NCI-H2081 (cell line): ENCODE measurements at places on chromosomes 3 and 15.

- no peak for DNase-seq
These were observed 95.7 kb downstream of the NSUN3 start for GRCh38 chr3:94158512-94158911.

DNA sequence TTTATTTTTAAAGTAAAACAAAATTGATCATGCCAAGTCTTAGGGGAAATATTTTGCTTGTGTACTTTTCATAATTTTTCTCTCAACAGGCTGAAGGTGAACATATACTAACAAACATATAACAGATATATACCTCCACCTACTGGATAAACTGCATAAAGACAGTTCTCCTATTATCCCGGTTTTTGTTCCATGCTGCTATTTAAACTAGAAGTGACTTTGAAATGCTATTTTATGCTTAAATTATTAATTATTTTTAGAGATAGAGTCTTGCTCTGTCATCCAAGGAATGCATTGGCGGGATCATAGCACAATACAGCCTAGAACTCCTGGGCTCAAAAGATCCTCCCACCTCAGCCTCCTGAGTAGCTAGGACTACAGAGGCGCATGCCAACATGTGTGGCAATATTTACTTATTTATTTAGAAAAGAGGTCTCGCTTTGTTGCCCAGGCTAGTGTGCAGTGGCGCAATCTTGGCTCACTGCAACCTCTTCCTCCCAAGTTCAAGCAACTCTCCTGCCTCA, 49.8 kb downstream of the ST3GAL6 start:
- DNase-seq: peak; percentile 5

GRCh38 chr3:153749070-153749610, 372.1 kb upstream of the ARHGEF26 start:
- no peak for DNase-seq

DNA sequence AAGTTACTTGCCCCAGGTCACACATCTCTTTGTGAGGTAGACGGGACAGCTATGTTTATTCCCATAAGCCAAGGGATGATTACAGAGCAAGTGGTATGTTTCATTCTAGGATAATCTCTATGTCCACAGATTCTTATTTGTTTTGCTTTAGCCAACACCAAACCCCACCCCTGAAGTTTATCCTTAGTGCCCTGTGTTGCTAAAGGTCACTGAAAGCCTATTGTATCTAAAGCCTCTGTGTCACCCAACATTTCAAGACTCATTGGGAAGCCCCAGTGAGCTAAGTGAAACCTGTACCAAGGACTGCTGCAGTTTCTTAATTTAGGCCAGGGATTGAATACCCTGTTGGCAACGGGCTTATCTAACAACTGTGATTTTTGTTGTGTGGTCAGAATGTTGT, 135.6 kb downstream of the ADAMTS9 start:
- DNase-seq: no peak

DNA sequence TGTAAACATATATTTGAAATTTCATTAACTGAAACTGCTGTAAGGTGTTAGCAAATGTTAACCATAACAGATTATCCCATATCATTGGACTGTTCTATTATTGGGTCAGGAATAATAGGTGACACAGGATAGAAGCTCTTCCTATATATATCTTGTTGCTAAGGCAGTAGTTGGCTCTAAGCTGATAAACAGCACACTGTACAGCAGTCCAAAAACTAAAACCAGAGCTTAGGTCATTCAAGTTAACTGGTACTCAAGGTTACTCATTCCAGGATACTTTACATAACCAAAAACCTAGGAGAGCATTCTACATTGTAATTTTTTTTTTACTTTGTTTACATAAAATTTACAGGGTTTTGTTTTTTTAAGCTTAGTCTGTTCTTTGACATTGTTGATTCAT, 8.9 kb downstream of the DNAJC19 start:
- DNase-seq: no peak

- DNase-seq: no peak
These were observed 11.3 kb upstream of the P2RY12 start for GRCh38 chr3:151395806-151396205.

GRCh38 chr3:168295027-168295426, 199.3 kb upstream of the GOLIM4 start:
- DNase-seq: no peak

- no peak for DNase-seq
These were observed 108.5 kb upstream of the NR2E3 start for GRCh38 chr15:71701808-71702207.

DNA sequence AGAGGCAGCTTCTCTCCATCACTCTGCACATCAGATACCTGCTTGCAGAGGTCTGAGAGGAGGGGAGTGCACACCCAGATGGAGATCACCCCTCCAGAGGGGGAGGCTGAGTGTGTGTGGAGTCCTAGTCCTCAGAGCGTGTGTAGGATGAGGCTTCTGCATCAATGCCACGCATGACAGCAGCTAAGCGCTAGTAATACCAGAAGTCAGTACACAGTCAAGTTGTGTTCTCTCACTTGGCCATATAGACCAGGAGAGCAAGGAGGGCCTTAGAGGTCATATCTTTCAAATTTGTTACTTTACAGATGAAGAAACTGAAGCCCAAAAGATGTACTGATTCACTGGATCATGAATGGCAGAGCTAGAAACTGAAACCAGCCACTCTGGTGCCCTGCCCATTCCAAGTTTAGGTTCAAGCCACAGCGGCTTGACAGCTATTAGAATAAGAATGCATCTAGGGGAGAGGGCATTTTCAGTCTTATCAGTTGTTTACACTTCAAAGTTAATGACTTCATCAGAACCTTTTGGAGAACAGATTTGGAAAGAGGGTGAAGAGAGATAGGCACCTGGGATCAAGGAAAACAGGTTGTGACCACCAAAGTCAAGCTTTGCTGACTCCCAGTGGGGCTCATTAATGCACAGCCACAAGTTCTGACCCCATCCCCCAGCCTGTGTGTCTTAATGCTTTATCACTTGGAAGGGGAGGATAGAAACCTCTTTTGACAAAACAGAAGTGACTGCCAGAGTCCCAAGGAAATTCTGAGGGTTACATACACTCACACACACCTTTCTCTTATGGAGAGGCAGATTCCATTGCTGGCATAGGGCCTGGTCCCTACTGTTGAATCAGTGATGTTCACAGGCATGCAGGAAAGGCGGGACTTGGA, 310.3 kb downstream of the CHST2 start:
- DNase-seq: no peak

DNA sequence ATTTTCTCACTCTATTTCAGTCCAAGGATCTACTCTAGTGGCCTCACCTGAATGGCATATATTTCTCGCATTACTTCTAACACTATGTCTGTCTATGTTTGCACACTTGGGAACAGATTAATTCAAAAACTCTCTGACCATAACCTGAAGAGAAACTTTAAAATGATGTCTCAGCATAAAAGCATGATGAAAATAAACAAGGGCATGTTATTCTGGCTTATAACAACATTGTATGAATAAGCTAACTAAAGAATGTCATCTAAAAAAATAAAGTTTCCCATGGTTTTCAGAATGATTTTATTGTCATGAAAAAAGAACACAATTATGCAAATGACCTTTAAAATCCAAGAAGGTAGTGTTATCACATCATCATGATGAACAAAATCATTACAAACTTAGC, 85.5 kb upstream of the ROBO2 start:
- no peak for DNase-seq

- DNase-seq: no peak
These were observed 258.5 kb downstream of the PTPRG start for GRCh38 chr3:61819861-61820260.

DNA sequence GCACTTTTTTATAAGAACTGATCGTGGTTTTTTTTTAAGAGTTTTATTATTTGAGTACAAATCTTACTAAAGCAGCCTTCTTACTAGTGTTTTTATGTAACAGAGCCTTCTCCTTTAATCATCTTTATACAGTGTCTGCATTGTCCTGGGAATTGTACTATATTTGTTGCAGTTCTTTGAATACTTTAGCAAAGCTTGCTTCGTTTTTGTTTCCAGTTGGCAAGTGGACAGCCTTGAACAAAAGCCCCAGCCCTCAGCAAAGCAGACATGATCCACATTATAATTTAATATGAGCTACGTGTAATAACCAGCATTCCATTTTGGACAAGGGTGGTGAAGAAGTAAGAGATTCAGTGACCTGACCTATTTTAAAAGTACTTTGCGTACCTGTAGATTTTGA, 112.2 kb upstream of the FLNB start:
- DNase-seq: no peak

DNA sequence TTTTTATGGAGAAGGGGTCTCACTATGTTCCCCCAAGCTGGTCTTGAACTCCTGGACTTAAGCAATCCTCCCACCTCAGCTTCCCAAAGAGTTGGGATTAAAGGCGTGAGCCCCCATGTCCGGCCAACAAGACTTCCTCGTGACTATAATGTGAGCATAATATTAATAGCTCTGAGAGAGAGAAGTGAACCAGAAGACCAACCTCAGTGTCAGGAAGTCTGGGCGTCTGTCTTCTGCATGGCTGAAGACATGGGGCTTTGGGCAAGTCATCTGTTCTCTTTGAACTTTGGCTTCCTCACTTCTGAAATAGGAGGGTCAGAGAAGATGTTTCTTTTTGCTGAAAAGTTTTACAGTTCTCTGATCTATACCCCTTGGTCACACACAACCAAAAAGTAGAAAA, 92.1 kb downstream of the SLC49A4 start:
- DNase-seq: no peak

DNA sequence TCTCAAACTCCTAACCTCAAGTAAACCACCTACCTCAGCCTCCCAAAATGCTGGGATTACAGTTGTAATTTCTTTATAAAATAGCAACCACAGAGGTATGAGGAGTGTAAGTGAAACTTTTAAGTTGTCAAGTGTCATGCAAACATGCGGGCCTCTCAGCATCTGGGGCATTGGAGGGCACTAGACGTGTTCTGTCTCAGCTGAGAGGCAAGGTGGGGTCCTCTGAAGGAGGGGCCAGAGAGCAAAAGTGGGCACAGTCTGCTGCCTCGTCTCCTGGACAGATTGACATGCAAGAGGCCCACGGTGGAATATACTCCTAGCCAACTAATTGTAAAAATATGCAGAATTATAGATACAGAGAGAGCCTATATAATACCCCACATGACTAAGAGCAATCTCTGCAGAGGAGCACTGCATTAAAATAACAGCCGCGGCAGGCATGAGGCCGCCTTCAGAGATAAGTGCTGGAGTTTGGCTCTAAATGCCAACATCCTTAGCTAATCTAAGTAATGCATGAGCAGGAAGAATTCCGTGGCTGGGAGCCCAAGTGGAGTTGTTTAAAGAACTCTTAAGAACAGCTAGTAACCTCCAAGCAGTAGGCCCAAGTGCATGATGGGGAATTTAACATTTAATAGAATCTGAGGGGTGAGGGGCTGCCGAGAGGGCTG, 87.8 kb upstream of the RNU6-1 start:
- no peak for DNase-seq

DNA sequence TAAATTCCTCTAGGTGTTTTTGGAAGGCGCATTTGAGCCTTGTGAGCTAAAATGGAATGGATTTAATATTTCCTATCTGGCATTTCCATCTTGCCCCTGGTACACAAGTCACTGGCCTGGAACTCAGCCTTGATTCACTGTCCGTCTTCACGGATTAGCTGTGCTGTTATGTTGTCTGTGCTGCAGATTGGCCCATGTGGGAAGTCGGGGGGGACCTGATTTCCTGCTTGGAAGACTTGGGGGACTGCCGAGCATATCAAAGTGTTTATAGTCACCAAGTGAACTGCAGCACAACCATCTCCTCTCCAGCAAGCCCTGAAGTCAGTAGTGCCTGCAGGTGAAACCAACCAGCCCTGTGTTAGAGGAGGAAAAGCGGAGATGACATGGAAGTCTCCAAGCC, 12.2 kb downstream of the GHRL start:
- no peak for DNase-seq

DNA sequence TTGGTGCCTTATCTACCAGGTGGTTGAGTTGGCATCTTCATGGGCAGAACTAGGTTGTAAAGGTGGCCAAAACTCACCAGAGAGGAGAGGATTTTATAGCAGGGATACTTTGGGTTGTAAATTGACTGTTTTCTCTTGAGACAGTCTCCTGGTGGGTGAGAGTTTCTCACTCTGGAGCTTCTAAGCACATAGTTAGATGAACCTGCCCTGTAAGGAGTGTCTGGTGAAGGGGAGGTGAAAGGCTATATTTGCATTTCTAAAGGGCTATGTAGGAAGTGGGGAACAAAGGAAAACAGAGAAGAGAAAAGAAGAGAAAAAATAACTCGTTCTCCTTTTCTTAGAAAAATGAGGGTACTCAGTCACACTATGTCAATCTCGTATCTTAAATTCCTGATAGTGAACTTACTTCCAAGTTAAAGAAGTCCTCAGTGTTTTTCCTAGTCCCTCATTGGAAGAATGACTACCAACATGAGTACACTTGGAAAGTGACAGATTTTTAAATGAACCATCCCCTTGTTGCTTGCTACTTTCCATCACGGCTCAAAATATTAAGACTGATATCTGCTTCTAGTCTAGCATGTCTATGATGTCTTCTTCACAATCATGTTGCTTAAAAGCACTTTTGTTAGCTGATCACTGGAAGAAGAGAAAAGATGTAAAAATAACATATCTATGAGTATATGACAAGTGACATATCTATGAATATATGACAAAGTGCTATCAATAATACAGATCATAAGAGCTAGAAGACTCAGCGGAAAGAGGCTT, 113.8 kb upstream of the P2RY1 start:
- no peak for DNase-seq

DNA sequence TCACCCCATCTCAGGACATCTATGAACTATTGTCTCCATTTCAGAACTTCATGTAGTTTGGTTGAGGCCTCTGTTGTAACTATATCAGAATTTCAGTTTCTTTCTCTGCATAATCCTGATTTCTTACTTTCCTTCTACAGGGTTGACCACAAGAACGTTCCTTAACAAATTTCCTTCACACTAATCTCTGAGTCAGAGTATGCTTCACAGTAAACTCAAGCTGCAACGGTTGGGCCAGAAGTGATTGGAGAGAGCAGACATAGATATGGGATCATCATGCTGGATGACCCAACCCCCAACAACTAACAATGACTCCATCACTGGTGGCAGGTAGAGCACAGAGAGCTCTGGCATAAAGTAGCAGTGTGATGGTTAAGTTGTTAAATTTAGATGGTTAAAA, 128.8 kb upstream of the OSTN start:
- no peak for DNase-seq

GRCh38 chr3:59299561-59299960, 249.7 kb upstream of the CFAP20DC start:
- DNase-seq: no peak

- no peak for DNase-seq
These were observed 104.1 kb downstream of the SERPINI1 start for GRCh38 chr3:167839460-167840134.

GRCh38 chr15:73172508-73172907, 120.2 kb downstream of the NEO1 start:
- DNase-seq: no peak

DNA sequence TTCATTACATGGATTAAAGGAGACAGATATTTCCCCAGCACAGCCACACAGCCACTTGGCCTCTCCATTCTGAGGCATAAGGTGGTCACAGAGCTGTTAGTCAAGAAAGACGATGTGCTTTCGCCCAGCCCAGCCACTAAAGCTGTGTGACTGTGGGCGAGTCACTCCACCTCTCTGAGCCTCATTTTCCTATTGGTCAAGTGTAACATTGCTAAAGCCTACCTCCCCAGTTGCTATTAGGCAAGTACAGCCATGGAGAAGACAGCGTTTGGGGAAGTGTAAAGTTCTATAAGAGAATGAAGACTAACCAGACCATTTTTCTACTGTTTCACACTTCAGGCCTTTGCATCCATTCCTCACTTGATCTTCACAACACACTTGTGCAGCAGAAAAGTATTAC, 24.1 kb downstream of the TMEM40 start:
- no peak for DNase-seq

- DNase-seq: no peak
These were observed 32.4 kb downstream of the PAK2 start for GRCh38 chr3:196772102-196772501.

GRCh38 chr15:29270976-29271375, 1.4 kb upstream of the NSMCE3 start:
- DNase-seq: no peak
